ENCODE measurements at places on chromosomes 12 and 14. TPM values are rescaled to one million over a fixed set of nuclear protein-coding genes. Genes with fewer than 3 reads are reported as not detected.

- ATAC-seq: no peak
Observed at GRCh38 chr12:130460611-130461446, 123.1 kb downstream of the PIWIL1 start.

DNA sequence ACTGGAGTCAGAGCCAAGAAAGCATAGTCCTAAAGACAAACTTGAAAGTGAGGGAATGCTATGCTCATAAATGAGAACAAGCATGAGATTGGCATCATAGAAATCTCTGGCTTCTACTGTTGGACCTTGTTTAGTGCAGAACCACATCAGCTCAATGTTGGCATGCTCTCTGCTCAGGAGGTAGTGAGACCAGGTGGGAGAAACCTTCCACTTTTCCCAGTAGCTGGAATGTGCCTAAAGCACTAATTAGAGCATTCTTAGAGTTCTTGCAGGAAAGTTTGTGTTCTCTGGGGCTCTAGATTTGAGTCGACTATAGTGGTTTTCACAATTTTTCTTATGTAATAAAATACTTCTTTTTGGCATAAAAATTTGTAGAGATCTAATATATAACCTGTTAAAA is 159.7 kb upstream of the PRICKLE1 start:
- ATAC-seq: no peak

Gene PA2G4
- total RNA-seq: 125 TPM

GRCh38 chr12:121926874-121927706 is 8.7 kb downstream of the CFAP251 start:
- no peak for ATAC-seq

Gene OAS2
- total RNA-seq: 20.6 TPM

DNA sequence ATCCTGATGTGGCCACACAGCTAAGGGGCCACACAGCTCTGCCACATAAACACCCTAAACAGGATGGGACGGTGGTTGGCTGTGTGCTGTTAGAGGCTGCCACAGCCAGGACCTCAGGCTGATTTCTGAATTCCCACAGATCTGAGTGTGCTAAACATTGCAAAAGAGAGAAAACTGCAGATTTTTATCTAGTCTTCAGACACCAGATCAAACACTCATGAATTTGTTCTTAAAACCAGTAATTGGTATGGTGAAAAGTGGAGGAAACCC is 190.7 kb downstream of the MON2 start:
- ATAC-seq: no peak

- peak; percentile 19 for ATAC-seq
Observed at GRCh38 chr14:64723691-64724577, 19.7 kb downstream of the PLEKHG3 start.

Gene TAS2R9
- not detected for total RNA-seq

- ATAC-seq: no peak
Observed at GRCh38 chr14:59690426-59690825, 113.8 kb upstream of the CCDC175 start.

- ATAC-seq: no peak
Observed at GRCh38 chr12:12896260-12896659, 4.9 kb downstream of the GPRC5A start.

DNA sequence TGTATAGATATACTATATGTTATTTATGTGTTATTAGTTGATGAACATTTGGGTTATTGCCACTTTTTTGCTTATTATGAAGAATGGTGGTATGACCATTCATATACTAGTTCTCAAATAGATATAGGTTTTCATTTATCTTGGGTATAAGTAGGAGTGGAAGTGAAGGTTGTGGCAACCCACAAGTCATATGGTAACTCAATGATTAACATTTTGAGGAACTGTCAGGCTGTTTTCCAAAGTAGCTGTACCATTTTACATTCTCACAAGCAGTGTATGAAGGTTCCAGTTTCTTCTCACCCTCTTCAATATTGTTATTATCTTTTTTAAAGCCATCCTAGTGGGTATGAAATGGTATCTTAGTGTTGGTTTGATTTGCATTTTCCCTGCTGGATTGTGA is 19.0 kb upstream of the MSRB3 start:
- no peak for ATAC-seq

DNA sequence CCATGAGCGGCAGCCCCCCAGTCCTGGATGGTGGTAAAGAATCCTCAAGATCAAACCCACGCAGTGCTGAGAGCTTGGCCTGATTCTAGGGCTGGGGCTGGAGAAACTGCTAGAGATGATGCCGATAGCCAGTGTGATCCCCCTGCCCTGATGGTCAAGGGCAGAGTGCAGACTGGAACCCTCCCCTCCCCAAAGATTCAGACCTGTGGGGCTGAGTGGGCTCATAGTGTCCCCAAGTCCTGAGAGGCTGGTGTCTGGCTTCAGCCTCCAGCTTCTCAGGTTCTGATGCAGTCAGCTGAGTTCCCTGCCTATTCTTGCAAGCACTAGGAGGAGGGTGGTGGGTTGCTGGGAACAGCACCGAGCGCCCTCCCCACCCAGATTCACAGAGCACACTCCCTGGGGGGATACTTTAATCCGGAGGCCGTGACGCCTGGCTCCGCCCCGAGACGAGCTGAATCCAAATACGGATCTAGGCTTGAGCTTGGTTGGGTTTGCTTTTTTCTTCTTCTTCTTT is 11.9 kb downstream of the RHOF start:
- ATAC-seq: peak; percentile 19

- no peak for ATAC-seq
Observed at GRCh38 chr12:103834942-103835341, 6.1 kb downstream of the NT5DC3 start.

DNA sequence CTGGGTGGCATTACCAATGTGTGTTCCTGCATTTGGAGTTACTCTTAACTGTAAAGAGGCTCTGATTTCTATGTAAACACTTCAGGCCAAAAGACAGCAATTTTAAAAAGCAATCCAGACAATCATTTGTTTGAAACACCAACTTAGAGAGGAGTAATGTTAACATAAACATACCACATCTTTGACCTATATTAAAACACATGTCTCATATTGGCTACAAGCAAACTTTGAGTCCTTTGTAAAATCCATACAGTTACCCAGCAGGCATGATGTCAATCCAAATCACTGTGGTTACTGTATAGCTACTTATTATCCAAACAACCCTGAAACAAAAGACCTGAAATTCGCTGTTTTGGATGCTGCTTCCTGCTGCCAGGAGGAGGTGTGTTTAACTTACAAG is 7.5 kb upstream of the G2E3 start:
- ATAC-seq: no peak

DNA sequence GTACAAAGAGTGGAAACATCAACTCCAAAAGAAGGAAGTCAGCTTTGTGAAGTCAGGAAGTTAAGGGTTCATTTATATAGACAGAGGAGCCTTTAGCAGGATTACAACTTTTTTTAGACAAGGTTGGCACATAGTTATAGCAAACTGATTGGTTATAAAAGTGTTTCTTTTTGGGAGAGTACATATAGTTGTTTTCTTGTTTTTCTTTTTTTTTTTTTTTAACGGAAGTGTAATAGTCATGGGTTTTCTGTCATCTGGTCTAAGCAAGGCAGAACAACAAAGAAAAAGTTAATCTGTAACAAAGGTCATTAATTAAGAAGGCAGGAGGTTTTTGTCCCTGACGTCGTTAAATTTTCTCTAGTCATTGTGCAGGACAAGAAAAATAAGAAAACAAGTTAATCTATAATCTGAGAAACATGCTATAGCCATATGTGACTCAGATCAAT is 13.0 kb upstream of the MFAP5 start:
- ATAC-seq: no peak

Gene SMAGP
- 96.2 TPM for total RNA-seq

DNA sequence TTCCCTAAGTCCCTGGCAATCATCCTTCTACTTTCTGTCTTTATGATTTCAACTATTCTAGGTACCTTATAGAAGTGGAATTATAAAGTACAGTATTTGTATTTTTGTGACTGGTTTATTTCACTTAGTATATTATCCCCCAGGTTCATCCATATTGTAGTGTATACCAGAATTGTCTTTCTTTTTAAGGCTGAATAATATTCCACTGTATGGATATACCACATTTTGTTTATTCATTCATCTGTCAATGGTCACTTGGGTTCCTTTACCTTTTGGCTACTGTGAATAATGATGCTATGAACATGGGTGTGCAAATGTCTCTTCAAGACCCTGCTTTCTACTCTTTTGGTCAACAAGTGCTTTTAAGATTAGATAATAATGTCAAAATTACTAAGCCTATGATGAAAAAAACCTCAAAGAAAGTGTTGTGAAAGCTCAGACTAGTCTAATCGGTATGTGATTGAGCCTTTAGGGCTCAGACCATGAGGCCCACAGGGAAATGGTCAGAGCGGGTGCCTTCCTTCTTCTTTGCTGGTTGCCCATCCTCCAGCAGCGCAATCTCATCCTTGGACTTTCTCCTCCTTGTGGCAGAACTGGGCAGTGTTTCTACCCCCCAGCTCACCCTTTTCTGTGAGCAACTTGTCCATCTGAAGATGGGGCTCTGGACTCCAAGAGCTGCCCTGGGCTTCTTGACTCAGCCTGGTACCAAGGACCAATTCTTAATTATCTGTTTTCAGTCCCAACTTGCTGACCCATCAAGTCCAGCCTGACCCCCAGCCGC is 105.4 kb downstream of the TTC8 start:
- ATAC-seq: no peak

- no peak for ATAC-seq
Observed at GRCh38 chr14:93037351-93037750, 78.4 kb downstream of the ITPK1 start.

Gene TAPBPL
- total RNA-seq: 11.4 TPM

DNA sequence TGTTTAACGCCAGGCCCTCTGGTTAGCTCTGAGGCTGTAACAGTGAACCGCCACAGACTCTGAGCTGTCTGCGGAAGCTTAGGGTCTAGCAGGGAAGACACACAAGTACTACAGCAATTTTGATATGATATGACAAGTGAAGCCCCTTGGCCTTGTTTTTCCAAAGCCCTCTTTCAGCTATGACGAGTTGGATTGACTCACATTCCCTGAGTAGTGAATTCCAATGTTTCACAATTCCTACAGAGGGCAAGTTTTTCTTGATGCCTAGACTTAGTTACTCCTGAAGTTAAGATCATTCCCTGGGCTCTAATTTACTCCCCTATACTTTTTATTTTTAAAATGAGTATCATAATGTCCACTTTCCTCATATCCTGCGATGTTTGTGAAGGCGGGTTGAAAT is 53.3 kb upstream of the CISTR start:
- no peak for ATAC-seq

DNA sequence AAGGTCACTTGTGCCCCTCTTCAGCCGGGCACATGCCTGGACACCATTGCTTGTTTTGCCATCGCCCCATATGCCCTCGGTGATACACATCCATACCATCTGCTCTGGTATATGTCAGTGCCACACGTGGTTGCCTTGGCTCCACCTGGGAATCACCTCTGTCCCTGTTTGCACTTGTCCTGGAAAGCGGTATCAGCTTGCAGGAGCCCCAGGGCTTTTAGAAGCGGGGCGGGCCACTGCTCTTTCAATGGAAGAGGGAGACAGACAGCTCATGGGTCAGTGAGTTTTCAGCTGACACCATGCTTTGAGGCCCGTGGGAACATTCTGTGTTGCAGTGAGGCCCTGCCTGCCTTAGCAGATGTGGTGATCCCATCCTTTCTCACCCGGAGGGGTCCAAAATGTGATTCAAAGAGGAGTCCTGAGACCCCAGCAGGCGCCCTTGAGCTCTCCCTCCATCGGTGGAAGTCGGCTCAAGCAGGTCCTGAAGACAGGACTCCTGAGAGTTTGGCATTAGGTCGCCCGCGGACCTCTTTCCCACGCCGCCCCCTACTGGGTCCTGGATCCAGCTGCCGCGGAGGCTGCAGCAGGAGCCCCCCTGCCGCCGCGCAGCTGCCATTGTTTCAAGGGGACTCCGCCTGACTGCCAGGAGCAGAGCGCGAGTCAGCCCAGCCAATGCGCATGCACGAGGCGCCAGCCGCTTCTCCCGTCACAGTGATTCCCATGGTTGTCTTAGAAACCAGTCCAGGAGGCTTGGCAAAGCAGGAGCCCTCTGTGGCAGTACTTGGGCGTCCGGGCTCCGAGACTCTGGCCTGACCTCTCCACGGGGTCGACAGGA is 773.2 kb upstream of the ALG10B start:
- ATAC-seq: no peak

DNA sequence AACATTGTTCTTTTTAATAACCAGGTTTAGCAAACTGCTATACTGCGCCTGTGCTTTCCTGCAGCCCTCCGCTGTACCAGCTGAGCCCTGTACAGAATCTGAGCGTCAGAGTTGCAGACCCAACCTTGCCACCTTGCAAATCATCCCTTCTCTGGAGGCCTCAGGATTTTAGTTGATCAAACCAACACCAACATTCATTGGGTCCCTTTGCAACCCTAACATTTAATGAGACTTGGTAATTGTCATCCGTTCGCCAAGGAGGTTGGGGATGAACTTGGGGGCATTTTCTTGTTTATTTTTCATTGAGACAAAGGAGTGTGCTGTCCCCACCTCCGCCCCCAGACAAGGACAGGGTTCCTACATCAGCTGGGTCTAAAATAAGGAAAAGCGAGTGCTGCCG is 2.6 kb upstream of the GSC start:
- no peak for ATAC-seq

- ATAC-seq: no peak
Observed at GRCh38 chr12:57058454-57058853, 8.5 kb upstream of the MYO1A start.

Gene SLC6A15
- total RNA-seq: 19.4 TPM

DNA sequence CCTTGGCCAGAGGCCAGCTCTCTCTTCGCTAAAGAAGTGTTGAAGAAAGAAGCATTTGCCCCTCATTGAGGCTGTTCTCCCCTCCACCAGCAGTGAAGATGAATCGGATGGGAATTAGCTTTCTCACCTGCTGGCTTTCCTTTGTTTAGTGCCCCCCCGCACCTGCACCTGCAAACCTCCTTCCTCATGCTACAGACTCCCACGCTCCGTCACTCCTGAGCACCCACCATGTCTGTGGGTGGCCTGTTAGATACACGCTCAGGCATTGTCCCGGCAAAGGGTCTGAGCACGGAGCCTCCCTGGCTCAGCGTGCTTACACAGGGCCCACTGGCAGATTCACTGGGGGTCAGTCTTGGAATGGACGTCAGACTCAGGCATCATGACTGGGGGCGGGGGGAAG is 121.6 kb downstream of the GLT1D1 start:
- ATAC-seq: no peak

Gene KCNK10
- total RNA-seq: 3.9 TPM

Gene GPRC5A
- 11.8 TPM for total RNA-seq

- peak; percentile 54 for ATAC-seq
Observed at GRCh38 chr12:105083551-105084105, 630 bp downstream of the ALDH1L2 start.

DNA sequence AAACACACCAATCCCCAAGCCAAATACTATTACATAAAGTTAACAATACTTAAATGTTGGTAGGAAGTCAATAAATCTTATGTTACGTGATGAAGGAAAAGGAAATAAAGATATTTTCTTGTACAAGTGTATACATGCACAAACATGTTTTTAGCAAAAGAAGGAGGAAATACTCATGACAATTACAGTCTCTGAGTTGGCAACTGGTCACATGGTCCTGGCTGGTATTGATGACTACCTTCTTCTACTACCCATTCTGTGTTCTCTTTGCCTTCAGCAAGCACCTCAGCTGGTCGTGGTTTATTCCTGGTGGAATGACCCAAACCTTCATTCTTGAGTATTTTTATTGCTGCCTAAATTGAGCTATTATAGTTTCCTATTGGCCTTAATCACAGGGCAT is 84.8 kb downstream of the PLBD1 start:
- ATAC-seq: peak; percentile 82

Data from esophagus mucosa (tissue), 1 donor.